ENCODE measurements at places on chromosomes 13 and 19. TPM values are rescaled to one million over a fixed set of nuclear protein-coding genes. Genes with fewer than 3 reads are reported as not detected.

The PABPC3 gene
- polyA plus RNA-seq = 0.09 TPM

The FOXA3 gene
- polyA plus RNA-seq = 0.23 TPM

The LGI4 gene
- polyA plus RNA-seq = 9.8 TPM

The NLRP7 gene
- polyA plus RNA-seq = 0.18 TPM

The LRRC63 gene
- polyA plus RNA-seq = 0.46 TPM

The CGB8 gene
- polyA plus RNA-seq = 0.27 TPM

The FFAR3 gene
- polyA plus RNA-seq = 0.41 TPM

The GPR108 gene
- polyA plus RNA-seq = 106 TPM

The FCER2 gene
- 14.4 TPM for polyA plus RNA-seq

The IL17D gene
- 0.52 TPM for polyA plus RNA-seq

Data from thymus (tissue), 14 donors.